ENCODE measurements at places on chromosomes 12 and 14.

DNA sequence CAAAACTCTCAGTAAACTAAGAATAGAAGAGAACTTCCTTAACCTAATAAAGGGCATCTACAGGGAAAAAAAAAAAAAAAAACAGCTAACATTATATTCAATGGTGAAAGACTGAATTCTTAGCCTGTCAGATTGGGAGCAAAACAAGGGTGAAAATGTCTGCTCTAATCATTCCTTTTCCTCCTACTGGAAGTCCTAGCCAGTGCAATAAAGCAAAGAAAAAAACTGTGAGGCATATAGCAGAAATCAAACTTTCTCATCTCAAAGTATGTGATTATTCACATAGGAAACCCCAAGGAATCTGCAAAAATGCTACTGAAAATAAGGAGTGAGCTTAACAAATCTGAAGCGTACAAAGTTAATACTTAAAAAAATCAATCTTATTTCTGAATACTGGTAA lies 170.7 kb downstream of the NUAK1 start:
- DNase-seq, result no peak

GRCh38 chr12:6556857-6557256 lies 1.0 kb upstream of the IFFO1 start:
- no peak for DNase-seq

DNA sequence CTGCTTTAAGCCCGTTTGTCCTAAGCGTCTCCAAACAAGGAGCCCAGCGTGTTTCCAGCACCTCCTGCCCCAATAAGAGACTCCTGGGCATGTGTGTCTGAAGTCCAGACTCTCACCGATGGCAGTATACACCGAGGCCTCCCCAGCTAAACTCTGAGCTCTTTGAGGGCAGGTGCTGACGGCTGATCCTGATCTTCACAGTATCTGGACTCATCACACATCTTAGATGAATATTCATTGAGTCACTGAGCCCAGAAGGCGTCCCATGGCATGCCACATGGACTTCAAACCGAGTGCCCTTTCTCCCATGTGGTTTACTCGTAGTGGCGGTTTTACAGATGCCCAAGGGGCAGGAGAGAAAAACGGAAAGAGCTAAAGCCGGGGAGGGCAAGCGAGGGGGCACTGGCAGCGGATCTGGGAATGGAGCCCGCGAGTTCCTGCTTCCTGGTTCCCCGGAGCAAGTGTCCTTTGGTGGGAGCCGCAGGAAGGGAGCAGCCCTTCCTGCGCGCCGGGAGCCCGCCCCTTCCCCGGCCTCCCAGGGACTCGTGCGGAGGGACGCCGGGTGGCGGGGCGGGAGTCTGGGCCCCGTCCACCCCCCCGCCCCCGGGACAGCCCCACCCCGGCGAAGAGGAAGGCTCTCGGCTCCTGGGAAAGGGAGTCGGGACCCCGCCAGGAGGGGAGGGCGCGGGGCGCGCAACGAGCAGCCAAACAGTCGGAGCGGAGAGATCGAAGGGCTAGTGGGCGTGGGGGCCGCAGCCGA lies 585 bp upstream of the TEAD4 start:
- no peak for DNase-seq

DNA sequence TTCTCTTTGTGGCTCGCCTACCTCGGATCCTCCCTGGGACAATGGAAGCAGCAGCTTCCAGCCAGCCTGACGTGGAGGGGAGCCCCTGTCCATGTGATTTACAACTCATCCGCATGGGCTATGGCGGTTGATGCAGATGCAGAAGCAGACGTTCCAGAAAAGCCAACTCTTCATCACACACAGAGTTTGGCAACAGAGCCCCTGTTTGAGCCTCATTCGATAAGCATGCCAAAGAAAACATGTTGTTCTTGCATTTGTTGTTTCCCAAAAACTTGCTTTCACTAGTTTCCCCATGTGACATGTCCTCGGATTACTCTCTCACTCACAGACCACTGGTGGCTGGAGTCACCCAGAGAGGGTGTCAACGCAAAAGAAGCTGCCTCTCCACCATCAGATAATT lies 16.4 kb upstream of the TC2N start:
- no peak for DNase-seq

- DNase-seq, result no peak
Observed at GRCh38 chr14:20343862-20344220, 406 bp downstream of the PARP2 start.

DNA sequence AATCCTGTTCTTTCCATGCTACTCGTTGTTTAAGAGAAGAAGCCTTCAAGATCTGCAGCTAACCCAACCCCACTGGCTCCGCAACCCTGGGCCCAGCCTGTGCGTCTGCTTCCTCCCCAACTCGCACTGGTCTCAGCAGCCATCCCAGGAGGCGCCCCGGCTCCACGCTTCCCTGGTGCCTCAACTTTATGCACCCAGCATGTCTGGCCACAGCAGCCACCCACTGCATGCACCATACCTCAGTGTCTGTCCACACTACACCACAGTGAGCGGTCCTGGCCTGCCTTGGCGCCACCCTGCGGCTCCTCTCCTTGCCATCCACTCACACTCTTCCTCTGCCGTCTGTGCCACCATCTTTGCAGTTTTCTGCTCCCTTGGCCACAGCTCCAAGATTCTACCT lies 27.0 kb upstream of the DHRS4 start:
- no peak for DNase-seq

GRCh38 chr12:47636908-47637780 lies 68.7 kb downstream of the RPAP3 start:
- DNase-seq, result peak; percentile 25

DNA sequence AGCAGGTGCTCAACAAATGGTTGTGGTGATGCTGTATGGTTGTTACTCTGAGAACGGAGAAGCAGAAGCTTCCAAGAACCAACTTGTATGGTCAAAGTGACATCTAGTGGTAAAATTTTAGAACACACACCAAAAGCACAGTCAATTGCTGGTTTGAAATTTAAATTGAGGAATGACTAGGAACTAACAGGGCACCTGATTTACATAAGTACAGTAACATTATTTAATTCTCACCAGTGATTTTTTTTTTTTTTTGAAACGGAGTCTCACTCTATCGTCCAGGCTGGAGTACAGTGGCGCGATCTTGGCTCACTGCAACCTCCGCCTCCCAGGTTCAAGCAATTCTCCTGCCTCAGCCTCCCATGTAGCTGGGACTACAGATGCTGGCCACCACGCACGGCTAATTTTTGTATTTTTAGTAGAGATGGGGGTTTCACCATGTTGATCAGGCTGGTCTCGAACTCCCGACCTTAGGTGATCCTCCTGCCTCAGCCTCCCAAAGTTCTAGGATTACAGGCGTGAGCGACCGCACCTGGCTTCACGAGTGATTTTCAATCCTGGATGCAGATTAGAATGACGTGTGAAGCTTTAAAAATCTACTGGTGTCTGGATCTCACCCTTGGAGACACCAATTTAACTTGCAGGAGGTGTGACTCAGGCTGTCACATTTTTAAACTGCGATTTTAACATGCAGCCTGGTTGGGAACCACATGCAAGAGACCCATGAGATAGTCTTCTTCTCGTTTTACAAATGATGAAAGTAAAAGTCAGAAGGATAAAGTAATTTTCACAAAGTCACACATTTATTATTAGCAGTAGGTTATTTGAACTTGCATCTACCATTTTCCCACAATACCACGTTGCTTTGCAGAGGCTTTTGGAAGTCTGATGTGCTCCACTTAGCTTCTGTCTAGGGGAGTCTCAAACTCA lies 14.1 kb upstream of the NUMB start:
- DNase-seq, result no peak

DNA sequence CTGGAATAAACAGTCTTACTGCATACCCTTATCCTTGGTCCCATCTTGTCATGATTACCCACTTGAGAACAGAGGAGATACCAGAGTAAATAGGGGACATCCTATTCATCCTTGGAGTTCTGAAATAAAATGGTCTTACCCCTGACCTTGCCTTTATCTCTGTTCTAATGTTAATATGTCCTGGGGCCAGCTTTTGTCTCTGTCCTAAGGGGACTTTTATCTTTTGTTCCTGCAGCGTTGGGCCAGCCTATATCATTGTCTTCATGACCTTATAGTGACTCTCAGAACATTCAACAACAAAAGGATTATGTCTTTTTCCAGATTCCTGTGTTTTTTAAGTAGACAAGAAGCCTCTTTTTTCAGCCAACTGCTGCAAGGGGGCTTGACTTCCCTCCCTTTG lies 1057.5 kb downstream of the LRFN5 start:
- no peak for DNase-seq

GRCh38 chr14:103846097-103846496 lies 1.3 kb downstream of the PPP1R13B start:
- DNase-seq, result no peak

- DNase-seq, result peak; percentile 58
Observed at GRCh38 chr14:99190696-99191394, 81.2 kb downstream of the BCL11B start.

- DNase-seq, result no peak
Observed at GRCh38 chr12:91380631-91381030, 198.0 kb upstream of the DCN start.

GRCh38 chr14:68664225-68664681 lies 128.6 kb downstream of the ZFP36L1 start:
- no peak for DNase-seq

DNA sequence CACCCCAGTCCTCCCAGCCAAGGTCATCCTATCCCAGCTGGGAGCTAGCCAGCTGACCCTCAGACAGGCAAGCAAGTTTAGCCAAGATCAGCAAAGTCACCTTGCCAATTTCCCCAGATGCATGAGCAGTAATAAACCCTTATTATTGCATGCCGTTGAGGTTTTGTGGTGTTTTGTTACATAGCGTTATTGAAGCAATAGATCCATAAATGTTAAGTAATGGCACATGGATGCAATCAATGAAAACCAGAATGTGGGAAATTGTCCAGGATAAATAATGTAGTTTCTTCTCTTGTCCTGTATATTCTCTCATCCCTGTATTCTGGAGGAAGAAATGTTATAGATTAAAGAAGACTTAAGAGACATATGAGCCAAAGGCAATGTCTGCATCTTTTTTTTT lies 18.0 kb upstream of the TMEM260 start:
- DNase-seq, result no peak

GRCh38 chr12:52900166-52900895 lies 4.5 kb downstream of the KRT8 start:
- no peak for DNase-seq

DNA sequence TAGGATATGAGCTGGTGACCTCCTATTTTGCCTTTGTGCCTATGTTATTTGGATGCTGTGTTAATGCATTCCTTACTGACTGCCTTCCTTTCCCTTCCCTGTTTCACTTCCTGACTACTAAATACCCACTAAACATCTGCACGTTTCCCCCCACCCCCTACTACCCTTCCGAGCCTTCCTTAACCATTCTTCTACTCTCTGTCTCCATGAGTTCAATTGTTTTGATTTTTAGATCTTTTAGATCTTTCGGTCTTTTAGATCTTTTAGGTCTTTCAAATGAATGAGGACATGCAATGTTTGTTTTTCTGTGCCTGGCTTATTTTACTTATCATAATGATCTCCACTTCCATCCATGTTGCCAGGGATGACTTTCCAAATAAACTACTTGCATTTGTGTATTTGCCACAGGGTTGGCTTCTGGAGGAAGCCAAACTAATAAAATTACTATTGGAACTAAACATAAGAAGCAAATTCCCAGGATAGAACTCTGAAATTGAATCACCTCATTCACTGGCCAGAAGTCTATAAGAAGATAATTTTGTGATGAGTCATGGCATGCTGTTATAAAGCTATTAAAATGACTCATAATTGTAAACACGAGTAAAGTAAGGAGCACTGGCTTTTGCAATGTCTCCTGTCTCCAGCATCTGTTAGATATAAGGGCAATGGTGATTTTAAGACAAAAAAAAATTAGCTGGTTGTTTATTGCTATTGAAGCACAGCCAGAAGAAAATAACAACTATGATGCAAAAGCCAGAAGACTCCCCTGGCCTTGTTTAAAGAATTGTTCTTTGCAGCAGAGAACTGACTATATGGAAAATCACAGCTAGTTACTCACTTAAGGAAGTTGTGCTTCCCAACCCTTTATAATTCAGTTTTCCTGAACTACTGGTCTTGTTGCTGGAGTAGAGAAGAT lies 586.3 kb downstream of the LRFN5 start:
- DNase-seq, result no peak

GRCh38 chr14:34110531-34110930 lies 159.7 kb upstream of the EGLN3 start:
- DNase-seq, result no peak

DNA sequence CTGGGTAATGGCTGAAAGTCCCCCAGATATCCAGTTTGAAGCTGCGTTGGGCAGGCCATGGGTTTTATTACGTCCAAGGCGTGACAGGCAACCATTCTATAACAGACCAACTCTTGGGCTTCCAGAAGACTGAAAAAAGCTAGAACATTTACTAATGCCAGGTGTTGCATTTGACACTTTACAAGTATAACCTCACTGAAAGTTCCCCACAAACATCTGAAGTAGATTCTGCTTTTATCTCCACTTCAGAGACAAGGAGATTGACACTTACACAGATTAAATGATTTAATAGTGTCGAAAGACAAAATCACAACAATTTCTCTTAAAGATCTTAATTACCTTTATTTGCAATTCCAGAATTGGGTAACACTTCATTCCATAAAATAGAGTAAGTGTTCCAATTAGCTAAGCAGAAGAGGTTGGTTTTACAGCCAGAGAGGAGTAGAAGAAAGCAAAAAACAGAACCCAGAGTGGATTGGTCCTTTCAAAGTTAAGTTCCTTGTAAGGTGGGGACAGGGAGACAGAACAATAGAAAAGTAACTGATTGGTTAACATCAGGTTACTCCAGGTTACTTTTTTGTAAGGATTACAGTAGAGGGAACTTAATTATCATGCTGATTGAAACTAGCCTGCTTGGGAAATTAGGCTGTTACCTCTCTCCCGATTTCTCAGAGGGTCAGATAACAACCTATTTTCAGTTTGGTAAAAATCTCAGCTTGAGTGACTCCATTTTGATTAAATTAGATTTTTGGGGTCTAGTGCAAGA lies 11.3 kb downstream of the SOCS2 start:
- DNase-seq, result no peak

- no peak for DNase-seq
Observed at GRCh38 chr12:55116152-55116551, 10.1 kb upstream of the OR9K2 start.

DNA sequence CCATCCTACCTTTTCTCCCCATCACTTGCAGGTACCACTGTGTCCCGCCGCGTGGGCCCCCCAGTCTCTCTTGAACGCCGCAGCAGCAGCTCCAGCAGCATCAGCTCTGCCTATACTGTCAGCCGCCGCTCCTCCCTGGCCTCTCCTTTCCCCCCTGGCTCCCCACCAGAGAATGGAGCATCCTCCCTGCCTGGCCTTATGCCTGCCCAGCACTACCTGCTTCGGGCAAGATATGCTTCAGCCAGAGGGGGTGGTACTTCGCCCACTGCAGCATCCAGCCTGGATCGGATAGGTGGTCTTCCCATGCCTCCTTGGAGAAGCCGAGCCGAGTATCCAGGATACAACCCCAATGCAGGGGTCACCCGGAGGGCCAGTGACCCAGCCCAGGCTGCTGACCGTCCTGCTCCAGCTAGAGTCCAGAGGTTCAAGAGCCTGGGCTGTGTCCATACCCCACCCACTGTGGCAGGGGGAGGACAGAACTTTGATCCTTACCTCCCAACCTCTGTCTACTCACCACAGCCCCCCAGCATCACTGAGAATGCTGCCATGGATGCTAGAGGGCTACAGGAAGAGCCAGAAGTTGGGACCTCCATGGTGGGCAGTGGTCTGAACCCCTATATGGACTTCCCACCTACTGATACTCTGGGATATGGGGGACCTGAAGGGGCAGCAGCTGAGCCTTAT lies 9.2 kb downstream of the ARHGAP9 start:
- DNase-seq, result no peak

GRCh38 chr12:119207063-119207560 lies 28.4 kb downstream of the HSPB8 start:
- no peak for DNase-seq

- DNase-seq, result peak; percentile 83
Observed at GRCh38 chr12:6195665-6196535, 4.3 kb upstream of the CD9 start.

GRCh38 chr14:106733771-106734170 lies 1207.4 kb downstream of the TMEM121 start:
- no peak for DNase-seq

Measured in CD4-positive, alpha-beta T cell treated with Interleukin-6 for 4 hours (primary cell).